ENCODE measurements at places on chromosomes 11 and 22.

DNA sequence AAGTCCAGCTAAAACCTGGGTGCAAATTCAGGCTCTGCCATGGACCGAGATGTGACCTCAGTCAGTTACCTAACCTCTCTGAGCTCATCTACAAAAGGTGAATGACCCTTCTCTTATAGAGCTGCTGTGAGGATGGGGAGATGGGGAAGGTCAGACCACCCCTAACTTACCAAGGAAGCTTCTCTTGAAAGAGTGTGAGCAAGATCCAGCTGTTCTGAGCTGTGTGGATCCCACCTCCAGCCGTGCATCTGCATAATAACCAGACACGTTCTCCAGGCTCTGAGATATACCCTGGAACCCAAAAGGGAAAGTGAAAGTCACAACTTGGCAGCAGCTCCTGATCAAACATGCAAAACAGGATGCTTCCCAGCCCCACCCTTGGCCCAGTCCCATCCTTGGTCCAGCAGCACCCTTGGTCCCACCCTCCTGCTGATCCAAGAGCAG is at the start of gene APOL3:
Gene APOL3 (minus strand): TSS at position 257 of the 444 bp plus-strand sequence. CDS start 11,700 bp downstream, outside the sequence.
- no peak for DNase-seq

- no peak for DNase-seq
Measured at GRCh38 chr11:97092823-97093222, 703.0 kb downstream of the JRKL start.

- DNase-seq, result no peak
Measured at GRCh38 chr22:11253000-11253511, 4274.9 kb upstream of the OR11H1 start.

DNA sequence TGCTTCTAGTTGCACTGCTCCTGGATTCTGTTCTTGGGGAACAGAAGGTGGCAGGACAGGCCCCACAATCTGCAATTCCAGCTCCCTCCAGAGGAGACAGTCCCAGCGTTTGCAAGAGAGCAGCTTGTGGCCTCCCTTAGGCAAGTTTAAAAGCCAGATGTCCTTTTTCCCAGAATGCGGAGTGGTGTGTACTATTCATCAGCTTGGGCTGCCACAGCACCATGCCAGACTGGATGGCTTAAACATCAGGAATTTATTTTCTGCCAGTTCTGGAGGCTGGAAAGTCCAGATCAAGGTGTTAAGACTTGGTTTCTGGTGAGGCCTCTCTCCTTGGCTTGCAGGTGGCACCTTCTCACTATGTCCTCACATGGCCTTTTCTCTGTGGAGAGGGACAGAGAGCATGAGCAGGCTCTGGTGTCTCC is 11.7 kb downstream of the MIAT start:
- no peak for DNase-seq

GRCh38 chr11:33214767-33215166 is 42.4 kb upstream of the HIPK3 start:
- no peak for DNase-seq

GRCh38 chr11:40602866-40603552 is 856.4 kb downstream of the LRRC4C start:
- DNase-seq, result peak; percentile 10

DNA sequence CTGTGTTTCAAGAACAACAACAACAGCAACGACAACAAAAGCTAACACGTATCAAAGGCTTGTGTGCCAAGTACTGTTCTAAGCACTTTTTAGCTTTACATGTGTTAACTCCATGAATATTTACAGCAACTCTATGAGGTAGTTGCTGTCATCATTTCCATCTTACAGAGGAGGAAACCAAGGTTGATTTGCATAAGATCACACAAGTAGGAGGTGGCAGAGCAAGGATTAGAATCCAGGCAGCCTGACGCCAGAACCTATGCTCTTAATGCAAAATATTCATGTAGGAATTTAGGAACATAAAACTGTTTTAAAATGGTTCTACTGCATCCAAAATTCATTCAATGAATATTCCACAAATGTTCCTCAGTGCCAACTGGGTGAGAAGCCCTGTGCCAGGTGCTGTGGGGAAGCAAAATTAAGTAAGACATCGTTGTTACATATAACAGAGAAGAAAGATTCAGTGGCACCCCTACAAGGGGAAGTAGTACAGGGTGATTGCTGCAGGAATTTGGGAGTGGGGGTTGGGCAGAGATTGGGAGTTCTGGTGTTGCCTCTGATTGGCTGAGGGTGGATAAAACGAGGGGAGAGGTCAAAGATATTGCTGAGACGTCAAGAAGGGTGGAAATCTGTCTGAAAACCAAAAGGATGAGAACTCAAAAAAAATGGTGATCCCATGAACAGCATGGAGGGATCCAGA is 86.1 kb upstream of the ARHGAP20 start:
- DNase-seq, result no peak

Measured in HS-5 (cell line).